ENCODE measurements at places on chromosomes 13 and 19.

DNA sequence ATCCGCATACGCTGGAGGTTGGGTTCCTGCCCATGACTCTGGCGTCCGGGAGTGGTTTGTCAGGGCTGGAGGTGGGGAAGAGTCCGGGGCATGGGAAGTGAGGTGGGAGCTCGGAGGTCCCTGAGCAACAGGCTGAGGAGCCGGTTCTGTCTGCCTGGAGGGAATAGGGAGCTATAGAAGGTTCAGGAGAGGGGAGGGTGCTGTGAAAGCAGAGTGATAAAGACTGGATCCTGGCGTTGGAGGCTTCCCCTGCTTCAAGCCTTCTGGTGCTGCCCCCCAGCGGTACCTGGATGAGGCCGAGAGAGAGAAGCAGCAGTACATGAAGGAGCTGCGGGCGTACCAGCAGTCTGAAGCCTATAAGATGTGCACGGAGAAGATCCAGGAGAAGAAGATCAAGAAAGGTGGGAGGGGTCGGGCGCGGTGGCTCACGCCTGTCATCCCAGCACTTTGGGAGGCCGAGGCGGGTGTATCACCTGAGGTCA is 2.6 kb downstream of the HMG20B start:
- peak; percentile 34 for DNase-seq

DNA sequence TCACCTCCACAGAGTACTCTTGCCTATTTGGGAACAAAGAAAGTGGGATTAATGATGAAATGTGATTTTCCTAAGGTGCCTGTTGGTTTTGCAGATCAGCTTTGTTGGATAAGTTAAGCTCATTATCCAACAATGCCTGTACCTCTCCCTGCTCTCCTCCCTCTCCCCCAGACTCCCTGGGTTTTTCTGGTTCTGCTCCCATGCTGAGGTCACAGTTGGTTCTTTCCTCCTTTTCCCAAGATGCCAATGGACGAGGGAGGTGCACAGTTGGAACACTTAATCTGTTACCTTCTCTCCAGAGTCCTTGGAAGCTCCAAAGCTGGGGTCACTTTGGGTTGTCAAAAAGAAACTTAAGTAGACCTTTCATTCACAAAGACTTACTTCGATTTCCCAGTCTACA is 1.6 kb downstream of the OXGR1 start:
- DNase-seq: no peak

GRCh38 chr13:107964395-107964794 is 250.9 kb downstream of the LIG4 start:
- DNase-seq: no peak

GRCh38 chr19:6694147-6694815 is 24.3 kb upstream of the TNFSF14 start:
- DNase-seq: no peak

GRCh38 chr19:19610376-19611202 is 7.9 kb downstream of the PBX4 start:
- DNase-seq: no peak

DNA sequence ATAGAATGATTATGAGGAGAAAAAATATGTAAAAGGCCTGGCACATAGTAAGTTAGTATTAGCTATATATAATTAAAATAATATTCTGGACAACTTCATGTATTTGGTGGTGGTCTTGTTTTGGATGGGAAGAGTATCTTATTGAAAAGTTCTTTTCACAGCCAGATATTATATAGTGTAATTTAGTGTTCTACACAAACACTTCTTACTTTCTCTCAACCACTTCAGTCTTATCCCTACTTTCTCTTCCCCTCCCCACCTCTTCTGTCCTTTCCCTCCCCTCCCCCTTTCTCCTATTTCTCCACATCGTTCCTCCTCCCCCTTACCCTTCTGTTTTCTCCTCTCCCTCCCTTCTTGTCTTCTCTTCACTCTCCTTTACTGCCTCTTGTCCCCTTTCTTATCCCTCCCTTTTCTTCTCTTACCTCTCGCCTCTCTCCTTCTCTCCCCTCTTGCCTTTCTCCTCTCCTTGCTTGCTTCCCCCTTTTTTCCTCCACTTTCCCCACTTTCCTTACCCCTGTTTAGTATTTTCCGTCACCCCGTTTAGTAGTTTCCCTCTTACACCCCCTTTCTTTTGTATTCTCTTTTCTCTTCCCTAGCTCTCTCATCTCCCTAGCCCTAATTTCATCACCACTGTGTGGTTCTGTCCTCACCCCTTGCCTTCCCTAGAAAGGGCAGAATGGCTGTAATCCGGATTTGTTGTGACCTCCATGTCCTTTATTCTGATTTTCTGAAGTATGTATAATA is 107.2 kb upstream of the MLNR start:
- DNase-seq: no peak

- no peak for DNase-seq
These were observed 47.8 kb downstream of the COL4A2 start for GRCh38 chr13:110354715-110355473.

- DNase-seq: no peak
These were observed 27.8 kb downstream of the EXOC3L2 start for GRCh38 chr19:45217193-45217956.

GRCh38 chr19:30069535-30070197 is 127.6 kb downstream of the URI1 start:
- DNase-seq: no peak

DNA sequence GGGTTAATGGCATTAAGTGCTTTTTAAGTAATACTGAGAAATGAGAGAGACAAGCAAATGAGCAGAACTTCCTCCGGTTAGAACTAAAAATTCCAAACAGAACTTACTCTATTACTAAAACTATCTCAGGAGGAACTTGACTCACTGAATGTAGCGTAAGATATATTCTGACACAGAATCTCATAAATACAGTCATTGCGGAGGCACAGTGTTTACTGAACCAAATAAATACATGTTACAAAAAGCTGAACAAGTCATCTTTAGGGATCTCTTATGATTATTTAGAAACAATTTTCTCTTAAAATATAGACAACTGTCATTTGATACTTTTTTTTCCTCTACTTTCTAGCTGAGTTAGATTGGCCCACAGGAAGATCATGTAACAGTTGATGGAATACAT is 283.1 kb downstream of the KLF12 start:
- DNase-seq: no peak

DNA sequence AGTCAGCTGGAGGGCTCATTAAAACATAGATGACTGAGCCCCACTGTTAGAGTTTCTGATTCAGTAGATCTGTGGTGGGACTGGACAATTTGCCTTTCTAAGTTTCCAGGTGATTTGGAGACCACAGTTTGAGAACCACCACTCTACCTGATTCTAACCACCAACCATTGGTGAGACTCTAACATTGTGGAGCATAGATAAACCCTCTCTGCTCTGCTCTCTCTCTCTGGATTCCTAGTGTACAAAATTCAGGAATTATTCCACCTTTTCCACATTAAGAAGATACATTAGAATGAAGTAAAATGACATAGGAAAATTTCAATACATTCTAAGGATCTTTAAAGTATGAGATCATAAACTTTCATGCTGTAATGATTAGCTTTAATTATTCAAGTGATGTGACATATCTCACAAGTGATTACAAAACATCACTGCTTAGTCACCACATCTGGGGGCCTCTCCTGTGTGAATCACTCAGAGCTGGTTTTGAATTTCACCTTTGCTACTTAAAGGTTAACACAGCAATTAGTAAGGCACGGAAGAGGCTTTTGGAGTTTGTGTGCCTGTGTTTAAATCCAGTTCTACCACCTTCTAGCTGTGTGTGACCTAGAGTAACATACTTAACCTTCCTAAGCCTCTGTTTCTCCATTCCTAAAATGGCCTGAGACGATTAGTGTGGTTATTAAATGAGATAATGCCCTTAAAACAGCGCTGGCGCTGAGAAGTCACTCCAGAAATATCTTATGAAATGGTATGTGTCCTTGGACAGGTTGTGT is 78.5 kb upstream of the NBEA start:
- no peak for DNase-seq

DNA sequence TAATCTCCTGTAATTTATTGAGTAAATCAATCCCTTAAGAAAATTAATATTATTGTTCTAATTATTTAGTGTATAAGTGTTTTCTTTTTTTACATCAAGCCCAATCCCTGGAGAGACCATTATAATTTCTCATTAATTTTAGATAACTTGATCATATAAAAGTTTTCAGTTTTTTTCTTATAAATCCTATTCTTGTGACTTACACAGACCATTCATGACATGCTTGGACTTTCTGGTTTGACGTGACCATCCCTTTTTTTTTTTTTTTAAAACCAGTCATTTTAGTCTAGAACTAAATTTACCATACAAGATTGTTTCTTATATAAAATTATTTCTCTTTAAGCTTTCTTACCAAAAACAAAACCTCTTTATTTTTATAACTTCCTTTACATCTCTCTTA is 5.4 kb upstream of the MTRF1 start:
- no peak for DNase-seq

GRCh38 chr13:53507741-53508140 is 479.1 kb downstream of the OLFM4 start:
- no peak for DNase-seq

- DNase-seq: no peak
These were observed 11.2 kb downstream of the PPP6R1 start for GRCh38 chr19:55247621-55248099.

DNA sequence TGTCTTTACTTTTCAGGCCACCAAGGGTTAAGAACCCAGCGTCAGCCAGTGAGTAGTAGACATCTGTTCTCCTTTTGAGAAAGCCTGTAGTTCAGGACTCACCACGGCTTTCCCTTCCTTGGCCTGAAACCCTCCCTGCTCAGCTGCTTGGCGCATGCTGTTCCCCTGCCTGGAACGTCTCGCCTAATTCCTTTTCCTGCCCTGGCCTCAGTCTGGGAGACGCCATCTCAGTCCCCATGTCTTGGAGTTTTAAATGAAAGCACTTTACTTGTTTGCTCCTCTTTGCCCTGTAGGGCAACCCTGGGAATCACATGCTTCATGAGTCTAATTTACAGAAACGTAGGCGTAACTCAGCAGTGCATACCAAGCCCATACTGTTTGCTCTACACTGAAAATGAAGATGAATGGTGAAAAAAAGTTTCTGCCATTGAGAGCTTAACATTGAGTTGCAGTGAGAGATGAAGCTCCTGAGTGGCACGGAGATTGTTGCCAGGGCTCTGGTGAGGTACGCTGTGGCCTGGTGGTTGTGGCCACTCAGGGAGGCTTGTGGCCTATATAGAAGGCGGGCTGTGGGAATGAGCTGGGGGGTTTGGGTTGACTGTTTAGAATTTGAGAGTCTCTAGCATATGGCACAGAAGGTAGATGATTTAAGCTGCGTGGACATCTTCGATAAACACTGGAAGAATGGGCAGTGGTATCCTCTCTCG is 52.8 kb downstream of the GATAD2A start:
- no peak for DNase-seq

GRCh38 chr13:68851026-68851425 is 1256.6 kb upstream of the ATXN8OS start:
- no peak for DNase-seq

DNA sequence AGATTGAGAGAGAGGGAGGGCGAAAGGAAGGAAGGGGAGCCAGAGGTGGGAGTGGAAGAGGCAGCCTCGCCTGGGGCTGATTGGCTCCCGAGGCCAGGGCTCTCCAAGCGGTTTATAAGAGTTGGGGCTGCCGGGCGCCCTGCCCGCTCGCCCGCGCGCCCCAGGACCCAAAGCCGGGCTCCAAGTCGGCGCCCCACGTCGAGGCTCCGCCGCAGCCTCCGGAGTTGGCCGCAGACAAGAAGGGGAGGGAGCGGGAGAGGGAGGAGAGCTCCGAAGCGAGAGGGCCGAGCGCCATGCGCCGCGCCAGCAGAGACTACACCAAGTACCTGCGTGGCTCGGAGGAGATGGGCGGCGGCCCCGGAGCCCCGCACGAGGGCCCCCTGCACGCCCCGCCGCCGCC is at the start of gene TNFSF11:
Gene TNFSF11 (plus strand): TSS at position 142 of the 400 bp plus-strand sequence. CDS start 152 bp downstream, at position 294.
- peak; percentile 35 for DNase-seq

GRCh38 chr13:111317042-111317550 is 3.3 kb upstream of the TEX29 start:
- no peak for DNase-seq

- no peak for DNase-seq
These were observed 270.3 kb downstream of the MZT1 start for GRCh38 chr13:72457151-72457550.

GRCh38 chr13:77563111-77563510 is 27.6 kb downstream of the SCEL start:
- DNase-seq: no peak

- no peak for DNase-seq
These were observed 342.3 kb downstream of the GPC5 start for GRCh38 chr13:91740756-91741155.

DNA sequence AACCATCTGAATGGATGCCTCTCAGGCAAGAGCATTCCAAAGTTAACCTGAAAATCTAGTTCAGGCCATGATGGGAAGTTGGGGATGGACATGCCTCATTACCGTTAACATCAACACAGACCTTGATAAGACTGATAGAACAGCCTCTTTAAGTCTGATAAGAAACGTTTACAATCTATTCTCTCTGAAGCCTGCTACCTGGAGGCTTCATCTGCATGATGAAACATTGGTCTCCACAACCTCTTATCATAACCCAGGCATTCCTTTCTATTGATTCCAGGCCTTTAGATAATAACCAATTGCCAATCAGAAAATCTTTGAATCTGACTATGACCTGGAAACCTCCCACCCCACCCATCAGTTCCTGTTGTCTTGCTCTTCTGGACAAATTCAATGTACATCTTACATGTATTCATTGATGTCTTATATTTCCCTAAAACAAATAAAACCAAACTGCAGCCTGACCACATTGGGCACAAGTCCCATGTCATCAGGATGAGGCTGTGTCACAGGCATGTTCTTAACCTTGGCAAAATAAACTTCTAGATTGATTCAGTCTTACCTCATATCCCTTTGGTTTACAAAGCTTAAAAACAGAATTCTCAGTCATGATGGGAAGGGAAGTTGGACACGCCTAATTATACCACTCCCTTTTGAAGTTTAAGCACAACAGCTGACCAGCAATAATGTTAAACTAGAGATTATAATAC is 843.8 kb upstream of the SPRY2 start:
- no peak for DNase-seq

GRCh38 chr13:23656637-23657371 is 86.6 kb downstream of the TNFRSF19 start:
- no peak for DNase-seq

GRCh38 chr13:80336370-80336769 is 4.6 kb downstream of the SPRY2 start:
- DNase-seq: no peak

DNA sequence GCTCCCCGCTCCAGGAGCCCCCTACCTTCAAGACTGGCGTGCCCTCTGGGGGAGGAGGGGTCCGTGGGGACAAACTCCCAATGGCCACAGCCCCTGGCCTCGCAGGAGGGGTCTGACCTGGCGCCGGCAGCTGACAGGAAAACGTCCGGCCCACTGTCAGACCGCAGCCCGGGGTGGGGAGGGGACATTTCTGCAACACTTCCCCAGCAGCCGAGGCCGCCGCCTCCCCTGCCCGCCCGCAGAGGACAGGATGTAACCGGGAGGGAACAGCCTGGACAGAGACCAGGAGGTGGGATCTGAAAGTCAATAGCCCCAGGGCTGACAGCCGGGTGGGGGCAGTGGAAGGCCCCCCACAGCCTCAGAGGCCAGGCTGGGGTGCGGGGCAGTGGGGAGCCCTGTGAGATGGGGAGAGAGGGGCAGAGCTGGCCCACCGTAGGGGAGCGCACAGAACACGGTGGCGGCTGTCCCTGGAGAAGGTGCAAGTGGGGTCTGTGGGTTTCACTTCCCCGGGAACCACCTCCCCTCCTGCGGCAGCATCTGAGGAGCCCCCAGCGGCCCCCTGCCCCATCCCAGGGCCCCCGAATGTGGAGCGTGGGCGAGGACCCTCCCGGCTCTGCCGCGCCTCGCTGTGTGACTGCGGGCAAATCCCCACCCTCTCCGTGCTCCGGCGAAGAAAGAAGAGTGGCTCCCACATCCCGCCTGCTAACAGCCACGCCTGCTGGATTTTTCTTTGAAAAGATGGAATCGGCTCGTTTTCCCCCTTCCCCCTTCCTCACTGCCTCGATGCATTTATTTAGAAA is at the start of gene PEAK3:
Gene PEAK3 (minus strand): TSS at position 114 of the 800 bp plus-strand sequence. CDS start 1,244 bp downstream, outside the sequence.
- DNase-seq: peak; percentile 28

All from activated CD4-positive, alpha-beta T cell treated with anti-CD3 and anti-CD28 coated beads, Interleukin-2, Interleukin-6, amounts not matched to agents 100 ng/mL and 50 ng/mL, durations not matched to agents 16 hours and 8 hours (primary cell).